Activated CD4-positive, alpha-beta T cell treated with anti-CD3 and anti-CD28 coated beads, Interleukin-2, amount 10 ng/mL, durations not matched to agents 24 days and 14 days (primary cell): ENCODE measurements at places on chromosomes 4 and X. TPM values are rescaled to one million over a fixed set of nuclear protein-coding genes. Genes with fewer than 3 reads are reported as not detected.
A peak's percentile ranks its signal among the peaks of the same experiment; 100 is the strongest.

TKTL1 gene
- not detected in 2 replicates for total RNA-seq

WDFY3 gene
- total RNA-seq: 0.59 and 0.75 TPM in 2 replicates

EPHA5 gene
- total RNA-seq: not detected in 2 replicates

NCAPG gene
- total RNA-seq: 46.3 and 53.4 TPM in 2 replicates

PLA2G12A gene
- 9.0 and 11.4 TPM in 2 replicates for total RNA-seq

TLR1 gene
- 0.85 and 2.6 TPM in 2 replicates for total RNA-seq

DNA sequence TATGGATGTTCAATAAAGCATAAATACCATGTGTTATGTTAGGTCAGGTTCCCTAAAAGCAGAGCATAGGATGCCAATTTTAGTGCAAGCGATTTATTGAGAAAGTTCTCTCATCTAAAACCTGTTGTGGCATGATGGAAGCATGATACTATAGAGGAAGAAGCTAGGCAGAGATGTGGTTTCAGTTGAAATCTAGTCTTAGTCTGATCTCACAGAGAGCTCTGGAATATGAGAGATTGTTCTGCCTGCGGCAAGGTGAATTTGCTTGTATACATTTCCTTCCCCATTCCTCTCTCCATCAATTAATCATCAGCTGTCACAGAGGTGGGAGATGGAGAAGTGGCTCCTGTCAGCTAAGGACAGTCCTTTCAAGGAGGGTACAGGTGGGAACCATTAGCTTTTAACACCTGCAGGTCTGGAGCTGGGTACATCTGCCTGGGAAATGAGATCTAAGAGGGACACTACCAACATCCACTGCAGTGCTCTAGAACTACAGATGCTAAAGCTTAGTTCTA, 252.4 kb downstream of the CFAP299 start:
- H3K36me3 ChIP-seq: no peaks in the 10 kb centered on the region
- no peak overlapping the region for H3K4me3 ChIP-seq
- H3K4me1 ChIP-seq: no peaks in the 10 kb centered on the region
- no peaks in the 10 kb centered on the region for H3K27me3 ChIP-seq

DNA sequence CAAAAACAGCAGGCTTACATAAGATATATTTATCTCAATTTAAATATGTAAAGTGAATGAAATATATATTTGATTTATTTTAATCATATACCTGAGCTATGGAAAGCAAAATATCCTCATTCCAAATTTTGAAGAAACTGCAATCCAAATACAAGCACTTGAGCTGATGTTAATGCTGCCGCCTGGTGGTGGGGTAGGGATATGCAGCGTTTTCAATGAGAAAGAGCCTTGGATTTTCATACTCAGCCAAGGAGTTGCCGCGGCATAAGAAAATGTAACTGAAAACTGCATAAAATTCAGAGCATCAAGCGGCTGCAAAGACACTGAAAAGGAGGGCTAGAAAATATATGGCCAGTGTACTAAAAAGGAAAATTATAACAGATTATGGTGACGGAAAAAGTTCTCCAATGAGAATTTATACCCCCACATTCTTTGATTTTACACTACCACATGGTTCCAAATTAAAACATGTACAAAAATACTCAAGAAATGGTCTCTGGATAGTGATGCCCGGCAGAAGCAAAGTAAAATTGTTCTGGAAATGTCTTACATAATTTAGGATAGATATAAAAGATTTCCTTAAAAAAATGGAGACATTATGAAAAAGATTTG, 660.3 kb upstream of the PITX2 start:
- H3K27ac ChIP-seq: no peak overlapping the region
- DNase-seq: peak; percentile 80
- no peaks in the 10 kb centered on the region for H3K36me3 ChIP-seq
- no peaks in the 10 kb centered on the region for H3K27me3 ChIP-seq

DNA sequence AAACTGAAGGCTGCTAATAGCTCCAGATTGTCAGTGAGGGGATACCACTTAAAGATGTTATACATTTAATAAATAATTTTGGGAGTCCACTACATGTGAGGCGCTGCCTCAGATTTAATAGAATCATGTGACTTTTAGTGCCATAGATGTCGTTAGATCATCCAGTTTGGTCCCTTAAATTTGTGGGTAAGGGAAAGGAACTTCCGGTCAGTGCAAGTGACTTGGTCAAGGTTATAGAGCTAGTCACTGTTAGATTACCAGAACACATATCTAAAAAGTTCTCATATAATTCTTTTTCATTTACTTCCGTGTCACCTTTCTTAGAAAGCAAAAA, 529 bp upstream of the UBA6 start:
- peak overlapping the region; percentile 97 for H3K27ac ChIP-seq
- H3K4me3 ChIP-seq: peak overlapping the region; percentile 96
- H3K4me1 ChIP-seq: peaks cover 44% of the 10 kb centered on the region

GRCh38 chr4:185117300-185117934, 25.6 kb upstream of the SLC25A4 start:
- no peaks in the 10 kb centered on the region for H3K36me3 ChIP-seq
- H3K4me1 ChIP-seq: peaks cover 2% of the 10 kb centered on the region
- H3K27ac ChIP-seq: no peak overlapping the region
- no peak for DNase-seq

GRCh38 chr4:171279131-171279530, 534.1 kb upstream of the GALNTL6 start:
- H3K4me1 ChIP-seq: no peaks in the 10 kb centered on the region
- no peaks in the 10 kb centered on the region for H3K27me3 ChIP-seq
- no peak for DNase-seq
- H3K4me3 ChIP-seq: no peak overlapping the region
- no peak overlapping the region for H3K27ac ChIP-seq

DNA sequence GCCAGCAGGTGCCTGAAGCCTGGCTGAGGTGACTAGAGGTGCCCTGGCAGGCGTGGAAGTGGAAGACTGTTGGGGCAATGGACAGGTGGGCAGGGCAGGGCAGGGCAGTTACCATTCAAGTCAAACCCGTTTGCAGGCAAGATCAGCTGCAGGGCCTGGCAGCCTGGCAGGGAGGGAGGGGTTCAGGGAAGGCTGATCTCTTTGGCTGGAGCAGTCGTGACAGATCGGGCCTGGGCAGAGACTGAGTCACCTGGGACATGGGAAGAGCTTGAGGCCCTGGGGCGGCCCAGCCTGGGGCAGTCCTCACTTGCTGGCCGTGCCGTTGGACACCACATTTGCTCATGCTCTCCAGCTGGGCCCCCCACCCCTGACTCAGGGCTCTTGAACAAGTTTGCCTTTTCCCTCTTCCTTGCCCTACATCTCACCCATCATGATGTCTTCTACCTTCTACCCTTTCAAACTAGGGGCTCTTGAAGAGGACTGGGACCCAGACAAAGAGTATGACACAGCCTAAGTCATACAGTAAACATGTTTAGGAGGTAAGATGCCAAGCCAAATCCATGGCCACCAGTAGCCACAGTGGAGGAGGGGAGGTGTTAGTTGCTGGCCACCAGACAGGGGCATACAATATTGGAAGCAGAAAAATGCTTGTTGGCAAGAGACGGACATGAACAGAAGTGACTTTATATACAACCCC, 2.0 kb upstream of the ZNF185 start:
- peaks cover 21% of the 10 kb centered on the region for H3K27me3 ChIP-seq
- no peaks in the 10 kb centered on the region for H3K4me1 ChIP-seq
- DNase-seq: no peak
- no peak overlapping the region for H3K27ac ChIP-seq
- H3K4me3 ChIP-seq: no peak overlapping the region

- H3K4me3 ChIP-seq: no peak overlapping the region
- no peak overlapping the region for H3K27ac ChIP-seq
- H3K36me3 ChIP-seq: no peaks in the 10 kb centered on the region
- peaks cover 13% of the 10 kb centered on the region for H3K4me1 ChIP-seq
- peaks cover 2% of the 10 kb centered on the region for H3K27me3 ChIP-seq
Measured at GRCh38 chr4:15238720-15239119, 189.1 kb upstream of the C1QTNF7 start.

GRCh38 chr4:17511051-17511450, 839 bp downstream of the QDPR start:
- H3K4me3 ChIP-seq: peak overlapping the region; percentile 96
- peak; percentile 59 for DNase-seq
- H3K27ac ChIP-seq: peak overlapping the region; percentile 91
- H3K27me3 ChIP-seq: peaks cover 4% of the 10 kb centered on the region
- H3K36me3 ChIP-seq: peaks cover 18% of the 10 kb centered on the region
- peaks cover 18% of the 10 kb centered on the region for H3K4me1 ChIP-seq

DNA sequence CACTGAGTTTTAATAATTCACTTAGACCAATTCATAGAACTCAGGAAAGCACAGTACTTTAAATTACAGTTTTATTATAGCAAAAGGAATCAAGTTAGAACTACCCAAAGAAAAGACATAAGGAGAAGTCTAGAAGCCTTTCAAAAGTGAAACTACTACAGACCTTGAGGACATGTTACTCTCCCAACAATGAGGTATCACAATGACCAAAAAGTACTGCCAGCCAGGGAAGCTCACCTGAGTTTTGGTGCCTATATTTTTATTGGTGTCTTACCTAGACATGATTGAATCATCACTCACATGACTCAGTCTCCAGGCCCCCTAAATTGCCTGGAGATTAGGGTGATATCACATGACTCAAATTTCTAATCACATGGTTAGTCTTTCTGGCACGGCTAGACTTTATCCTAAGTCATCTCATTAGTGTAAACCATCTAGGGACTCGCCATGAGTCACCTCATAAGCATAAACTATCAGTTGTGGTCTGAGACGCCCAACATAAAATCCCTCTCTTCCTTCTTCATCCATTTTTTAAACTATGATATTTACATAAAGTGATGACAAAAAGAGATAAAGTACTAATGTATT, 372.3 kb downstream of the TMA16 start:
- no peaks in the 10 kb centered on the region for H3K36me3 ChIP-seq
- no peak overlapping the region for H3K4me3 ChIP-seq
- DNase-seq: no peak
- H3K27ac ChIP-seq: no peak overlapping the region
- no peaks in the 10 kb centered on the region for H3K4me1 ChIP-seq
